SJCRH30 (cell line): ENCODE measurements at places on chromosomes 7 and 10. TPM values are rescaled to one million over a fixed set of nuclear protein-coding genes. Genes with fewer than 3 reads are reported as not detected.

DNA sequence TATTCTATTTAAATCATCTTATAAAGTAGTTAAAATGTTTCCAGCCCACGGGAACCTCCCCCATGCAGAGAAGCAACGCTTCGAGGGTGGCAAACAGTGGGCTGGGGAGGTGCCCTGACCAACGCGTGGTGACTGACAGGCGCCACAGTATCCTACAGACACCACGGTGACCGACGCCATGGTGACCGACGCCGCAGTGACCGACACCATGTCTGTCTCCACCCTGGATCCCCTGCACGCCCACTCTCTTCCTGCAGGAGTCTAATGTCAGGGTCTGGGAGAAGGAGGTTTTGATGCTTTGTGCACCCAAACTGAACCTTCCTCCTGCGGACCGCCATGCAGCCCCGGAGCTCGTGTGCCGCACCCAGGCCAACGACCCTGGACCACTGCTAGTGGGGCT, 464.4 kb downstream of the PTPRN2 start:
- DNase-seq = no peak

DNA sequence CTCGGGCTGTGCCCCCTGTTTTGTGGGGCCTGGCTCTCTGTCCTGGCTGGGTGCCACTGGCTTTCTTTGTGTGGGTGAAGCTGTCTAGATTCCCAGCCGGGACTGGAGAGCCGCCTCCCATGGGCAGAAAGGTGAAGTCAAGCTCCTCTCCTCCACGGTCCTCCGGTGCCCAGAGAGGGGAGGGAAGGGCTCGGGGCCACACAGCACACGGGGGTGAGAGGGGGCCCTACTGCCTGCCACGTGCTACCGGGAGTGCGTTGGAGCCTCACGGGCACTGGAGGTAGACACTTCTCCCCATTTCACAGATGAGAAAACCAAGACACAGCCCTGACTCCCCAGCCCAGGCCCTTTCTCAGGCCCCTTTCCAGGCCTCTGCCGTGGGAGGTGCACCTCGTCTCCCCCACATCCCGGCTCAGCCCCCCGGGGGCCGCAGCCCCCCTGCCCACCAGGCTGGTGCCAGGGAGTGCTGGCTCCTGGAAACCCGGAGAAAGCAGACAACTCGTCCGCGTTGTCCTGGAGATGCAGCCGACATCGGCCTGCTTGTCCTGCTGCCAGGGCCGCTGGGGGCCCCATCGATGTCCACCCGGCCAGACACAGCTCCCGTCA, 55.8 kb downstream of the UNCX start:
- DNase-seq = no peak

DNAJB12 gene
- total RNA-seq = 20.8 and 22.3 TPM in 2 replicates

TMEM140 gene
- total RNA-seq = 0.12 TPM in 1 of 2 replicates, not detected in the other

GRCh38 chr10:123583639-123584418, 82.3 kb upstream of the GPR26 start:
- DNase-seq = peak; percentile 37

GPNMB gene
- total RNA-seq = 0.85 and 1.3 TPM in 2 replicates
